Amniotic stem cell (primary cell): ENCODE measurements at places on chromosomes 2 and 18.

DNA sequence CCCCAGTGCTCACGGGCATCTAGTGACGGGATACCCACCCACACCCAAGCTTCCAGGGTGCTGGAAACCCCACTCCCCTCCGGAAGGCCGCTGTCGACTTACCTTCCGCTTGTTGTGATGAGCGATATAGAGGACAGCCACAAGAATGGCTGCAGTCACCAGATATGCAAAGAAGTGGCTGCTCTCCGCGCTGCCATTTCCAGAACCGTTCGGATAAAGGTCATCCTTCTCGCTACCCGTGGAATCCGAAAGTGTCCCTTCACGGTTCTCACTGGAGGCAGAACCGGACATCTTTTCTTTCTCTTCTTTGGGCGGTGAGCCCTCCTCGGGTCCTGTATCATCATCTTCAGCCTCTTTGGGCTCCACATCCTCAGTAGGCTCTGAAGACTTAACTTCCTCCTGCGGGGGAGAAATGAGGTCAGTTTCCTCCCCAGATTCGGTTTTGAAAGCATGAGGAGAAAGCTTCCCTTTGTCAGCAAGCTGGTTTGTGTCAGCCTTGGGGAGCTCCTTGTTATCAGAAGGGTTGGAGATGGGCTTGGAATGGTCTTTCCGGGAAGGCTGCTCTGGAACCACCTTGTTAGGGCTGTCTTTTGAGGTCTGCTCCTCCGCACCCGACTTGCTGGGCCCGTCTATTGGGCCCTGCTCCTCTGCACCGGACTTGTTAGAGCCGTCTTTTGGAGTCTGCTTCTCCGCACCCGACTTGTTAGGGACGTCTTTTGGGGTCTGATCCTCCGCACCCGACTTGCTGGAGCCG, 1.2 kb downstream of the TGOLN2 start:
- DNase-seq = no peak

GRCh38 chr2:152910970-152911369, 192.6 kb downstream of the ARL6IP6 start:
- no peak for DNase-seq

GRCh38 chr18:79796016-79796415, 1.7 kb upstream of the KCNG2 start:
- no peak for DNase-seq

- DNase-seq = no peak
Measured at GRCh38 chr18:65498605-65499004, 252.2 kb upstream of the CDH7 start.

DNA sequence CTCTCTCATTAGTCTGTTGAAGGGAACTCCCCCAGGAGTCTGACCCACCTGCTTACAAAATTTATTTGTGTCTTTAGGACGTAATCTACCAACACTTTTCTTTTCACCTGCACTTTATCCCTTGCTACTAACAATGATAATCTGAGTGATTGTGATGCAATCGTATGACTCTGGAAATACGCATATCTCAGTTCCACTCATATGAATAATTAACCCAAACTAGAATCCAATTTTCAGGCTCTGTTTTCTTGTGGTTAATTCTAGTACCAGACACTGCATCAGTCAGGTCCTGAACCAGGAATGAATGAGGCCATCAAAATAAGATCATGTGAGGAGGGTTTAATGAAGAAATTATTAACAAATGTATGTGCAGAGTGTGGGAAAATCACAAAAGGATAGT, 158.4 kb upstream of the SRD5A2 start:
- no peak for DNase-seq

- DNase-seq = no peak
Measured at GRCh38 chr2:109615637-109616144, 1.5 kb downstream of the SOWAHC start.
